ENCODE measurements at places on chromosomes 2 and 18.
A peak's percentile ranks its signal among the peaks of the same experiment; 100 is the strongest.

DNA sequence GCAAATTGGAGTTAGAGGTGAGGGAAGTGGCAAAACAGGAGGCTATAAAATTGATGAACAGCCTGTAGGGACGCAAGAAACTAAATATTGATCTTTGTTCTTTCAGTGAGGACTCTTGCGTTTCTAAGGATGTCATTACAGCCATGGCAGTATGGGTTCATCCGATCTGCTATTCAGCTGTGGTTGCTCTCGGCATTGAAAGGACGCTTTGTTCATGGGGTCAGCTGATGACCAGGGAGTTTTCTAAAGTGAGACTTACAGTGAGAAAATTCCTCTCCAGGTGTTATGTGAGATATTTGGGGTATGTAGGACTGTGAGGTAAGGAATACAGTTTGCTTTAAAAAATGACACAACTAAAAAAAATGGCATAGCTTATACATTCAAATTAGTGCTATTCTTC is 52.7 kb upstream of the PELI1 start:
- DNase-seq, result no peak

DNA sequence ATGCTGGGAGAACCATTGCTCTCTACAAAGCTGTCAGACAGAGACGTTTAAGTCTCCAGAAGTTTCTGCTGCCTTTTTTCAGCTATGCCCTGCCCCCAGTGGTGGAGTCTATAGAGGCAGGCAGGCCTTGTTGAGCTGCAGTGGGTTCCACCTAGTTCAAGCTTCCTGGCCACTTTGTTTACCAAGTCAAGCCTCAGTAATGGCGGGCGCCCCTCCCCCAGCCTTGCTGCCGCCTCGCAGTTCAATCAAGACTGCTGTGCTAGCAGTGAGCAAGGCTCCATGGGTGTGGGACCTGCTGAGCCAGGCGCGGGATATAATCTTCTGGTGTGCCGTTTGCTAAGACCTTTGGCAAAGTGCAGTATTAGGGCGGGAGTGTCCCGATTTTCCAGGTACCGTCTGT is 52.7 kb upstream of the SCYGR2 start:
- no peak for DNase-seq

DNA sequence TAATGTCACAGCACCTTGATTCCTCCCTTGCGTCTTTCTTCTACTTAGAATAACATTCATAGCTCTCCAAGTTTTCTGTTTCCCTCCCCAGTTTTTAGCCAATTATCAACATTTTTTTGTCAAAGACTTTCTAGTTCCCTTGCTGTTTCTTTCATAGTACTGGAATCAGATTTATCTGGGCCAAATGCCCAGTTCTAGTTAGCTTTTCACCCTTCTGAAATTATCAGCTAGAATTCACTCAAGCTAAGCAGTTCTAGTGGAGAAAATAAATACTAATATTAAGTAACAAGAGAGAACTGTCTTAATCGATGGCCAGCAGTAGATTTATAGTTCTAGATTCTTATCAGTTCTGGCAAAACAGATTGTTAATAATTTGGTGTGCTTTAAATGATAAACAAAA is 36.2 kb downstream of the EFEMP1 start:
- DNase-seq, result no peak

DNA sequence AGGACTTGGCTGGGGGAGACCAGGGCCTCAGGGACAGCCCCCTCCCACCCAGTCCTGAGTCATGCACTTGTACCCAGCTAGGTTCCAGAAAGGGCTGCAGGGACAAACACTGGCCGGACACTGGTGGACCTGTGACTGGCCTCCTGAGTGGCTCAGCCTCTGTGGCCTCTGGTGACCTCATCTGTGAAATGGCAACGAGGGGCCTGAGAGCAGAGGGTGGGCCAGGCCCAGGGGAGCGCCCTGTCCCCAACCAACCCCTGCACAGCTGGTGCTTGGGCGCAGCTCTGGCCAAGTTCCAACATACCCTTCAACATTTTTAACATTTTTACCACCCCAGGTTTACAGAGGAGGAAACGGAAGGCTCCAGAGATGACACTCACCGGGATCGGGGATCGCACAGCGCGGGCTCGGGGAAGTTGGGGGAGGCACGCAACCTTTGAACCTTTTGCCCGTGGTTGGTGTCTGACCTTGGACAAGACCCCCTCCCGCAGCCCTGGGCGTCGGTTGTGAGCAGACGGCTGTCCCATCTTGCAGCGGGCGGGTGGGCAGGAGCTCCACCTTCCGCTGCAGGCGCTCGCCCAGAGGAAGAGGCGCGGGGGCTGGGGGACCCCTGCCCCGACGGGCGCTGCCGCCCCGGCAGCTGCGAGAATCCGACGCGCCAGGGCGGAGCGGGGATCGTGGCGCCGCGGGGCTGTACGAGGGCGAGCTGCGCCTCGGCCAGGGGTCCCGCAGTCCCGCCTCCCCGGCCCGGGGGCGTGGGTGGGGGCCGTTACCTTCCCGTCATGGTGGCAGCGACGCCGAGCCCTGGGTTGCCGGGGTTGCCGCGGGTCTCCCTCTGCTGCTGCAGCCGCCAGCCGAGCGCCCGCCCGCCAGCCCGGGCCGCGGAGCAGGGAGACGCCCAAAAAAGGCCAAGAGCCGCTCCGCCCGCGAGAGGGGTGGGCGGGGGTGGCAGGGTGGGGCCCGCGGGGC is 805 bp downstream of the LIMS2 start:
- DNase-seq, result no peak

GRCh38 chr2:128491692-128492244 is 173.1 kb upstream of the HS6ST1 start:
- no peak for DNase-seq

DNA sequence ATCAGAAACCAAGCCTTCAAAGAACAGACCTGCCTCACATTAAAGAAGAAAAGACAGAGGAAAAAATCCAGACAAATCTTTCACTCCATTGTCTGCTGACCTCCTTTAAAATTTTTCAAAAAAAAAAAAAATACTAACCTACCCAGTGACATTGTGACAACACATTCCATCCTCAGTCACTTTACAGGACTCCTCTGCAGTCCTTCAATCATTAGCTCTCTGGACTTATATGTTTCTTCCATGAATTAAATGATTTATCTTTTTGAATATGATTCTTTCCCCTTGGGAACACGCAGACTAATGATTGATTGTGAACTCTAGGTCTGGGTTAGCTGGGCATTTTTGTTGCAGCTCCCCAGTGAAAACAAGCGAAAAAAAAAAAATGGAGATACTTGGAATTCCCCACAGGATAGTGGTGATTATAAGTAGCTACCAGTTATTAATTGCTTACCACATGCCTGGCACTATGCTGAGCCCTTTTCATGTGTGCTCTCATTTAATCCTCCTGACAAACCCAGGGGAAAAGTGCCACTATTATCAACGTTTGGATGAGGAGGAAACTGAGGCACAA is 261.3 kb upstream of the NCKAP5 start:
- DNase-seq, result no peak

DNA sequence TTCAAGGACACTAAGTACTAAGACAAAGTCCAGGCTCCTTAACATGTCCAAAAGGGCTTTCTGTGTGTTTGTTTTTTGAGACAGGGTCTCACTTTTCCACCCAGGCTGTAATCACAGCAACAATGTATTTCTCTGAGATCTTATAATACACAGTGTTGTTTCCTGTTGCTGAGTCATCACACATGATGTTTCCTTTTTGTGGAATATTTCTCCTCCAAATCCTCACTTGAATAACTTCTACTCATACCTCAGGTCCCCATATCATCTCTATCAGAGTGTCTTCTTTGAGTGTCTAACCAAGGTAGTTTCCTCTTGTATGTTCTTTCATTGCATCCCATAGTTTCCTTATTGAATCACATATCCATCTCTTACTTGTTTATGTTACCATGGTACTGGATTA is 632.0 kb upstream of the PIK3C3 start:
- DNase-seq, result no peak

- DNase-seq, result no peak
Observed at GRCh38 chr2:146027156-146027555, 1507.2 kb upstream of the ZEB2 start.

GRCh38 chr2:68103030-68103708 is 40.4 kb upstream of the C1D start:
- no peak for DNase-seq

GRCh38 chr2:10285556-10286198 is 17.0 kb upstream of the HPCAL1 start:
- no peak for DNase-seq

- peak; percentile 62 for DNase-seq
Observed at GRCh38 chr18:3062798-3063680, 50.1 kb upstream of the LPIN2 start.

- no peak for DNase-seq
Observed at GRCh38 chr2:26651470-26651771, 10.3 kb upstream of the CIB4 start.

DNA sequence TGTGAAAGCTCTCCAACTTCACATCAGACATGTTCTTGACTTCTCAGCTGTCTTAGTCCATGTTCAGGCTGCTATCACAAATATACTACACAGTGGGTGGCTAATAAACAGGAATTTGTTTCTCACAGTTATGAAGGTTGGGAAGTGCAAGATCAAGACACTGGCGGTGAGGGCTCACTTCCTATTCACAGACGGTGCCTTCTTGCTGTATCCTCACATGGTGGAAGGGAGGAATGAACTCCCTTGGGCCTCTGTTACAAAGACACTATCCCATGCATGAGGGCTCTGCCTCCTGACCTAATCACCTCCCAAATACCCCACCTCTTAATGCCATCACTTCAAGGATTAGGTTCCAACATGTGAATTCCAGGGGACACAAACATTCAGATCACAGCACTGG is 9.7 kb downstream of the UXS1 start:
- DNase-seq, result no peak

DNA sequence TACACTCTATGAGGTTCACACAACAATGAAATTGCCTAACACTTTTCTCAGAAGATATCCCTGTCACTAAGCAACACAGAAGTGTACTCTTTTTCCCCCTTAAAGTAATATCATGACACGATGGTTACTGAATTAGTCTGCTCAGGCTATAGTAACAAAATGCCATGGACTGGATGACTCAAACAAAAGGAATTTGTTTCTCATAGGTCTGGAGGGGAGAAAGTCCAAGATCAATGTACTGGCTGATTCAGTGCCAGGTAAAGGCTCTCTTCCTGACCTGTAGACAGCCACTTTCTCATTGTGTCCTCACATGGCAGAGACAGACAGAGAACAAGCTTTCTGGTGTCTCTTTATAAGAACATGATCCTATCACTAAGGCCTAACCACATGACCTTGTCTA is 211.9 kb downstream of the RBM43 start:
- no peak for DNase-seq

DNA sequence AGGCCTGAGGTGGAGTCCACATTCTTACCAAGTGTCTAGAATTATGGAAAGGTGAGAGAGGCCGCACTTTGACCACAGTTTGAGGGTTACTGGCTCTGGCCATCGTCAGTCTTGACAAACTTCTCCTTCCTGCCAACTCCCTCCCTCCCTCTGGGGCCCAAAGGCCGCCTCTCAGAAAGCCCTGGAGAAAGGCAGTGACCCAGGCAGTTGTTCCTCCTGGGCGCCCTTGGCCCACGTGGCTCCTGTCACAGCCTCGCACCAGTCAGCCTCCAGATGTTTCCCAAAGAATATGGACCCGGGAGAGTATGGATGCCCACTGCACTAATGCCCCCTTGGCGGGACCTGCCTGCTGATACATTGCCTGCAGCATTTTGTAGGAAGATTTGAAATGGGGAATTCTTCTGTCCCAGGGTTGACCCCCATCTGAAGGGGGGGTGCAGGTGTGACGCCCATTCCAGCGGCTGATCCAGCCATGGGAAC is 61.7 kb downstream of the ASB1 start:
- no peak for DNase-seq

GRCh38 chr2:23312996-23313606 is 71.9 kb upstream of the KLHL29 start:
- DNase-seq, result no peak

GRCh38 chr2:105081006-105081601 is 43.2 kb downstream of the MRPS9 start:
- DNase-seq, result no peak

DNA sequence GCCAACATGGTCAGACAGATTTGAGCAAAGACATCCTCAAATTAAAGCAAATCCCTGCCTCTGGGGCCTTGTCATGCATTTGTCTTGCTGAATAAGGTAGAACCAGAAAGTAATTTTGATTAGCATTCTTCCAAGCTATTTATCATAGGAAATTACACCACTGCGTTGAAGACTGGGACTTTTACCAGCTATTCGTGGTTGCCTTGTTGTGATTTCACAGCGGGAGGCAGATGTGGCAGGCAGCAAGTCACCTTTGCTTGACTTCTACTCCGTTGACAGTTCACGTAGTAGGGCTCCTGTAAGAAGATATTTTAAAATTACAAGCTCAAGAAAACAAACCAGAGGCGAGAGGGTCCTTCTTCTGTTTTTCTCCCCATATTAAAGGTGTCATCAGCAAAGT is 80.6 kb downstream of the EN1 start:
- DNase-seq, result no peak

Measured in central memory CD4-positive, alpha-beta T cell (primary cell).